ENCODE measurements at places on chromosomes 13 and 19.

- no peak for DNase-seq
Observed at GRCh38 chr13:35874704-35875103, 256.5 kb downstream of the DCLK1 start.

GRCh38 chr13:44837250-44837649, 152.0 kb downstream of the NUFIP1 start:
- DNase-seq = no peak

- no peak for DNase-seq
Observed at GRCh38 chr13:109712124-109712722, 74.2 kb downstream of the IRS2 start.

DNA sequence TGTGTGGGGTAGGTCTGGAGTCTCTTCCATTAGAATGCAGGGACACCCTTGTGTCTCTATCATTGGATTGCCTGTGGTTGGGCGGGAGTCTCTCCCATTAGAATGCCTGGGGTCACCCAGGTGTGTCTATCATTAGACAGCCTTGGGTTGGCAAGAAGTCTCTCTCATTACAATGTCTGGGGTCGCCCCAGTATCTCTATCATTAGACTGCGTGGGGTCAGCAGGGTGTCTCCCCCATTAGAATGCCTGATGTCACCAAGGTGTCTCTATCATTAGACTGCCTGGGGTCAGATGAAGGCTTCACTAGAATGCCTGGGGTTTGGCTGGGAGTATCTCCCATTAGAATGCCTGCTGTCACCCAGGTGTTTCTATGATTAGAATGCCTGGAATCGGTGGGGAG, 1539.0 kb downstream of the UQCRFS1 start:
- no peak for DNase-seq

DNA sequence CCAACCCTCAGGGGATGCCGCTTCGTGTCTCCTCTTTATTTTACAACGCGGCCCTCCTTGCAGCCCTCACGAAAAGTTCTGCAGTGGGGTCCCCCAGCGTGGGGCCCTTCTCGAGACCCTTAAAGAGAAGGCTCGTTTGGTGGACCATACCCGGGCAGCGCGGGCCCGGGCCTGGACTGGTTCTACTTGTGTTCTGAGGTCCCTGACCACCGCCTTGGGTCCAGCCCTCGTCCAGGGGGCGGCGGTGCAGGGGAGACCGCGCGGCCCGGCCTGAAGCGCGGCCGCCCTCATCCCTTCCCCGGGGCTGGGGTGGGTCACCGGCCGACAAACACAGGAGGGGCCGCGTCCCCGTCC, 400 bp upstream of the SERP2 start:
- DNase-seq = no peak

- DNase-seq = no peak
Observed at GRCh38 chr13:33087790-33088189, 71.6 kb downstream of the KL start.

DNA sequence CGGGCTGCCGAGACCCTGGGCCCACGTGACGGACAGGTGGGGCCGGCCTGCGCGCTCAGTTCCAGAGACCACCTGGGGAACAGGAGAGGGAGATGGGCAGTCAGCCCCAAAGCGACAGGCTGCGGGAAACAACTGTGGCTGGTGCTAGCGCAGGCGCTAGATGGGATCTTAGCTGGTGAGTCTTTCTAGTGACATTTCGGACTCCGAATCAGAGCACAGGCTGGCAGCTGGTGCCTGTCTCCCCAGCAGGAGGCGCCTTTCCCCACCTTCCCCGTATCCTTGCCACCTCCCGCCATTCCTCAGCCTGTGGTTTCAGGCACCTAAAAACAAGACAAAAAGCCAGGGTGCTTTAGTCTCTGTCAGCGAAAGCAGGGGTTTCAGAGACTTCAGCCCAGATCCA, 19.4 kb upstream of the RANBP3 start:
- no peak for DNase-seq

DNA sequence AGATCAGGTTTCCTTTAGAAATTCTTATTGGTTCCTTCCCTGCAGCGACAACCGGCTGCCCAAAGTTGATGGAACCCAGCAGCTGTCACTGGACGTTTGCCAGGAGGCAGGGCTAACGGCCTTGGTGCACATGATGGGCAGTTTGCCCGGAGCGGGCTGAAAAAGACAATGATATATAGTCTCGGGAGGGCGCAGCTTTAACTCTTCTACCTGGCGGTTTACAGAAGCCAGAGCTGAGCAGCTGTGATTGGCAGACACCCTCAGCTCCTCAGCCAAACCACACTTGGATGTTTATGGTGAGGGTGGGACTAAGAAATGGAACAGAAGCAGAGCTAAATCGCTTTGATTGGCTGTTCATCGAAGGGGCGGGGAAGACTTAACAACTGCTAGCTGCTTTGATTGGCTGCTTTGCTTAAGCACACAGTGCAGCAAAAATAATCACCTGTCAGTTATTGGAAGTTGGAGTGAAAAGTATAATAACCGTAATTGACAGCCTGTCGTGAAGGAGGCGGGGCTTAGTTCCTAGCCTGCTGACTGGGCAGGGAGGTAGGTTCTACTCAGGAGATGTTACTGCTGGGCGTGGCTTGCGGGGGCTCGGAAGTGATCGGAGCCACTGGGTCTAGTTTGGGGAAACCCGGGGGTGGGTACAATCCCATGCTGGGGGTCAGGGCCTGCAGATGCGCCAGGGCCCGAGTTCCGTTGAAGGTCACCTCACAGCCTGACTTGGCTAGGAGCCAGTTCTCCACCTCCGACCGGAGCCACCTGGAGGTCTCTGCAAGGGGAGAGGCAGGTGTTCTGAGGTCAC, 7.5 kb downstream of the EMP3 start:
- DNase-seq = peak; percentile 99

All from NCI-H2081 treated with DMSO at 0.1 percent for 48 hours (cell line).